ENCODE measurements at places on chromosomes 13 and 19.

GRCh38 chr19:46784262-46785053 is 3.9 kb downstream of the SLC1A5 start:
- H3K4me1 ChIP-seq = peaks cover 48% of the 10 kb centered on the region
- peak; percentile 93 for DNase-seq
- peak overlapping the region; percentile 85 for H3K27ac ChIP-seq
- H3K4me3 ChIP-seq = peak overlapping the region; percentile 5

DNA sequence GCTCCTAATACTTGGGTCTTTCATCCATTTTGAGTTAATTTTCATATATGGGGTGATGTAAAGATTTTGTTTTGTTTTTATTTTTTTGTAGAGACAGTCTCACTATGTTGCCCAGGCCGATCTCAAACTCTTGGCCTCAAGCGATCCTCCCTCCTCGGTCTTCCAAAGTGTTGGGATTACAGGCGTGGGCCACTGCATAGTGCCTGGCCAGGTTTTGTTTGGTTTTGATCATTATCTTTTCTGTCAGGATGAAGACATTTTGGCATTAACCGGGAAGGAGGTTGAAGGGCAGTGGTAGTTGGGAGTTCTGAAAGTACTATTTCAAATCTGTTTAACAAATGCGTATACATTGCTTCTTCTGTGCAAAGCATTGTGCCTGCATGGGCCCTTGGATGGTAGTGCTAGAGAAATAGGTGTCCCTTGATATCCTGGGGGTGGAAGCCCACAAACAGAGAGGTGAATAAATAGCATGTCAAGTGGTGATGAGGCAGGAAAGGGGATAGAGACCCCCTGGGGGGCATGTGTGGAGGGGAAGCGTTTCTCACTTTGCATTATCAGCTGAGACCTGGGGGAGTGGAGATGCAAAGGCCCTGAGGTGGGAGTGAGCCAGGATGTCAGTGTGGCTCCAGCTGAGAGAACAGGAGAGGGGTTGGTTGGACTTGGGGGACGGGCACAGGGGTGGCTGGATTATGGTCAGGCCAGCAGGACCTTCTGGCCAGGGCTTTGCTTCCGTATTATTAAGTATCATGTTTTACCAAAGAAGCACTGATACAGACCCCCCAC is 41.4 kb downstream of the GATAD2A start:
- no peaks in the 10 kb centered on the region for H3K36me3 ChIP-seq
- H3K27me3 ChIP-seq = no peaks in the 10 kb centered on the region
- peaks cover 78% of the 10 kb centered on the region for H3K4me1 ChIP-seq
- DNase-seq = no peak
- no peak overlapping the region for H3K4me3 ChIP-seq

- no peak for DNase-seq
- no peak overlapping the region for H3K4me3 ChIP-seq
- H3K4me1 ChIP-seq = no peaks in the 10 kb centered on the region
- no peaks in the 10 kb centered on the region for H3K36me3 ChIP-seq
These were observed 213.5 kb downstream of the SLC7A1 start for GRCh38 chr13:29382021-29382420.

- no peaks in the 10 kb centered on the region for H3K4me1 ChIP-seq
- no peak for DNase-seq
- H3K36me3 ChIP-seq = no peaks in the 10 kb centered on the region
- peaks cover 64% of the 10 kb centered on the region for H3K27me3 ChIP-seq
These were observed 2.3 kb downstream of the ZNF536 start for GRCh38 chr19:30374539-30374864.

GRCh38 chr19:38308006-38308766 is 4.1 kb downstream of the C19orf33 start:
- H3K27me3 ChIP-seq = no peaks in the 10 kb centered on the region
- peaks cover 55% of the 10 kb centered on the region for H3K36me3 ChIP-seq
- DNase-seq = no peak
- H3K4me3 ChIP-seq = no peak overlapping the region

GRCh38 chr19:38686530-38686888 is 39.1 kb downstream of the ACTN4 start:
- DNase-seq = no peak
- peak overlapping the region; percentile 96 for H3K27ac ChIP-seq
- no peak overlapping the region for H3K4me3 ChIP-seq
- H3K27me3 ChIP-seq = no peaks in the 10 kb centered on the region
- peaks cover 98% of the 10 kb centered on the region for H3K4me1 ChIP-seq
- no peaks in the 10 kb centered on the region for H3K36me3 ChIP-seq

GRCh38 chr13:102275969-102276368 is 125.9 kb downstream of the FGF14 start:
- peak; percentile 13 for DNase-seq
- H3K4me1 ChIP-seq = no peaks in the 10 kb centered on the region
- no peak overlapping the region for H3K27ac ChIP-seq
- H3K4me3 ChIP-seq = no peak overlapping the region
- H3K27me3 ChIP-seq = no peaks in the 10 kb centered on the region

- no peaks in the 10 kb centered on the region for H3K27me3 ChIP-seq
- no peak for DNase-seq
- no peaks in the 10 kb centered on the region for H3K36me3 ChIP-seq
- H3K4me1 ChIP-seq = no peaks in the 10 kb centered on the region
- no peak overlapping the region for H3K27ac ChIP-seq
- no peak overlapping the region for H3K4me3 ChIP-seq
These were observed 133.2 kb downstream of the MRPL57 start for GRCh38 chr13:21309542-21310172.

- no peaks in the 10 kb centered on the region for H3K4me1 ChIP-seq
- no peaks in the 10 kb centered on the region for H3K36me3 ChIP-seq
- H3K27me3 ChIP-seq = peaks cover 58% of the 10 kb centered on the region
- no peak for DNase-seq
These were observed 13.1 kb downstream of the CILP2 start for GRCh38 chr19:19550972-19551852.

- H3K4me1 ChIP-seq = peaks cover 3% of the 10 kb centered on the region
- peak within 1 kb of the TSS; percentile 83 for H3K4me3 ChIP-seq
- peak within 1 kb of the TSS; percentile 95 for H3K27ac ChIP-seq
- no peaks in the 10 kb centered on the region for H3K27me3 ChIP-seq
- DNase-seq = peak; percentile 99
These were observed at the start of gene MYADM for GRCh38 chr19:53867225-53868090. MYADM (plus strand) TSS chr19:53867883; CDS start chr19:53873530, 5,647 bp downstream.

DNA sequence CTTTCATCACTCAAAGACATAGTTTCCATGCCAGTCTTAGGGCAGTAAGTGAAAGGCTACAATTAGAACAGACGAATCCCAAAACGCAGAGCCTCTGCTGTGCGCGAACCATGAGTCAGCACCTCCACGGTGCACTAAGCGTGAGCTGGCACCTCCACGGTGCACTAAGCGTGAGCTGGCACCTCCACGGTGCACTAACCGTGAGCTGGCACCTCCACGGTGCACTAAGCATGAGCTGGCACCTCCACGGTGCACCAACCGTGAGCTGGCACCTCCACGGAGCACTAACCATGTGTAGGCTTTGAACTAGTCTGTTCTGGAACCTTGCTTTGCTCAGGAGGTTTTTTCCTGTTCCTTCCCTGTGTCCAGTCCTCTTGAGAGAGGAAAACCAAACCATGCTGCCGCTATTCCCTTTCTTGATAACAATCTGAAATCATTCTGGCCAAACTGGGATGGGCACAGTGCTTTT is 120.6 kb downstream of the IRS2 start:
- no peaks in the 10 kb centered on the region for H3K36me3 ChIP-seq
- peaks cover 12% of the 10 kb centered on the region for H3K4me1 ChIP-seq
- H3K27me3 ChIP-seq = peaks cover 5% of the 10 kb centered on the region
- no peak for DNase-seq
- H3K4me3 ChIP-seq = no peak overlapping the region

GRCh38 chr13:73090116-73090822 is 31.5 kb downstream of the KLF5 start:
- H3K36me3 ChIP-seq = no peaks in the 10 kb centered on the region
- no peak overlapping the region for H3K4me3 ChIP-seq
- no peaks in the 10 kb centered on the region for H3K4me1 ChIP-seq
- peak; percentile 52 for DNase-seq

DNA sequence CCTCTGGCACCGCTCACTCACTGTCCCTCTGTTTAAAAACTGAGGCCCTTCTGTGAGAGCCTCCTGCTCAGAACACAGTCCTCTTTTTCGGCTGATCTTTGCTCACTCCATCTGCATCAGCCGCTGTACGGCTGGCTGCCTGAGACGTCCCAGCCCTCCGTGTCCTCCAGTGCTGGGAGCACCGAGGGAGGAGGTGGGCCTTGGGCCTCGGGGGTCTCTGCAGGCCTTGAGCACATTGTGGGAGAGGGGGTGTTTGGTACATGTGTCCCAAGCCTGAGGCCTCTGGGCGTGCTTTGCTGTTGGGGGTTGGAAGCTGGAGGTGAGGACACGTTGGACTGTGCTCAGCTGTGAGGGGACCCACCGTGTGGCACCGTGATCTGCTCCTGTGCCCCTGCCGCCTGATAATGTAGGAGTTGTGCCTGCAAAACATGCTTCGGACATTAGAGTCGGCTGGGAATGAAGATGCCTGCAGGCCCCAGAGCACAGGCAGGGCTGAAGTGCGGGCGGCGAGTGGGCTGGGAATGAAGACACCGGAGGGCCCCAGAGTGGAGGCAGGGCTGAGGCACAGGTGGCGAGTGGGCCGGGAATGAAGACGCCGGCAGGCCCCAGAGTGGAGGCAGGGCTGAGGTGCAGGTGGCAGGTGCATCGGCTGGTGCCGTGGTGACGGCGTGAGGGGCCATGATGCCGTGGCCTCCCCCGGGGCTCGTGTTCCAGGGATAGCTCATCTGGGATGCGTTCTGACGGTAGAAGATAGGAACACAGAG is 30.6 kb downstream of the MCF2L start:
- no peak overlapping the region for H3K4me3 ChIP-seq
- H3K27me3 ChIP-seq = peaks cover 6% of the 10 kb centered on the region
- H3K4me1 ChIP-seq = peaks cover 9% of the 10 kb centered on the region
- H3K27ac ChIP-seq = no peak overlapping the region

GRCh38 chr13:80530191-80530590 is 189.3 kb upstream of the SPRY2 start:
- H3K27me3 ChIP-seq = no peaks in the 10 kb centered on the region
- H3K27ac ChIP-seq = no peak overlapping the region
- no peaks in the 10 kb centered on the region for H3K36me3 ChIP-seq
- H3K4me3 ChIP-seq = no peak overlapping the region
- H3K4me1 ChIP-seq = no peaks in the 10 kb centered on the region

DNA sequence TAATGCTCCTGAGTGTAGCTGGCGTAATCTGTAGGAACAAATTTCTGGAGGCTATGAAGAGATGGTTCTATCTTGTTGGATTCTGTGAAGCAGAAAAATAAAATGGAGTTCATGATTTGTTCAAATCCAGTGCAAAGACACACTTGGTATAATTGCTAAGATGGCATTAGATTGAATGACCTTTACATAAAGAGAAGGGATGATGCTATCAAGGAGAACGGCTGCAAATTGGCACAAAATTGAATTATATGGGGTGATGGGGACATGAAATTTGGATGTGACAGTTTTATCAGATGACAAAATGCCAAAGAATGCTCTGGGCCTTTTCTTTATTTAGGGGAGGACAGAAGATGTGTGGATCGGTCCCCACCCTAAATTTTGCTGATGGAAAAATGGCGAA is 4.0 kb downstream of the METTL21C start:
- no peak overlapping the region for H3K4me3 ChIP-seq
- H3K27ac ChIP-seq = no peak overlapping the region
- no peak for DNase-seq
- no peaks in the 10 kb centered on the region for H3K4me1 ChIP-seq
- H3K36me3 ChIP-seq = no peaks in the 10 kb centered on the region

GRCh38 chr13:102261809-102262208 is 140.0 kb downstream of the FGF14 start:
- DNase-seq = no peak
- no peaks in the 10 kb centered on the region for H3K27me3 ChIP-seq
- H3K4me1 ChIP-seq = no peaks in the 10 kb centered on the region
- H3K4me3 ChIP-seq = no peak overlapping the region

DNA sequence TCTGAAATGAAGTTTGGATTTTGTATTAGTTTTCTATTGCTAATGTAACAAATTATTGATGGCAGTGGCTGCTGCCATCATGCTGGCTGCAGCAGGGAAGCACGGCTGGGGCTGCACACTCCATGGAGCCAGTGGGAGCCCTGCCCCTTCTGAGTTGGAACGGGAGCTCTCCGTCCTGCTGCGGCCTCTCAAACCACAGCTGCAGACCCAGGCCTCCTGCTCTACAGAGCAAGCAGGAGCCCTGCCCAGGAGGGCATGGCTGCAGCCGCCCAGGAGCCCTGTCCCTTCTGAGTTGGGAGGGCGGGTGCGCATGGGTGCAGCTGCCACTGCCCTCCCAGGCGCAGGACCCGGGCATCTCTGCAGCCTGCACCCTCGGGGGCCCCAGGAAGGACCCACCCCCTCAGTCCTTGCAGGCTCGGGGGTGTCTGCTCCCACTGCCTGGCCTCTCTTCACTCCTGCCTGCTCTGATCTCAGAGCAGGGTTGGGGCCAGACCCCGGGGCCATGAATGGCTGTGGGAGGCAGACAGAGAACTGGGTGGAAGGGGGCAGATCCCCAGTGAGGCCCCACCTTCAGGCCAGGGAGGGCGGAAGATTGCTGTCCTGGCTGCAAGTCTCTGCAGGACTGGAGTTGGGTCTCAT is 21.0 kb upstream of the ESD start:
- H3K36me3 ChIP-seq = no peaks in the 10 kb centered on the region
- H3K27ac ChIP-seq = no peak overlapping the region
- no peaks in the 10 kb centered on the region for H3K27me3 ChIP-seq

- no peak for DNase-seq
- no peaks in the 10 kb centered on the region for H3K27me3 ChIP-seq
- H3K4me3 ChIP-seq = no peak within 1 kb of the TSS
- peaks cover 34% of the 10 kb centered on the region for H3K36me3 ChIP-seq
- no peak within 1 kb of the TSS for H3K27ac ChIP-seq
- no peaks in the 10 kb centered on the region for H3K4me1 ChIP-seq
These were observed at the start of gene C13orf46 for GRCh38 chr13:113973218-113974164. C13orf46 (minus strand) TSS chr13:113974076; CDS start chr13:113973997, 79 bp downstream.

DNA sequence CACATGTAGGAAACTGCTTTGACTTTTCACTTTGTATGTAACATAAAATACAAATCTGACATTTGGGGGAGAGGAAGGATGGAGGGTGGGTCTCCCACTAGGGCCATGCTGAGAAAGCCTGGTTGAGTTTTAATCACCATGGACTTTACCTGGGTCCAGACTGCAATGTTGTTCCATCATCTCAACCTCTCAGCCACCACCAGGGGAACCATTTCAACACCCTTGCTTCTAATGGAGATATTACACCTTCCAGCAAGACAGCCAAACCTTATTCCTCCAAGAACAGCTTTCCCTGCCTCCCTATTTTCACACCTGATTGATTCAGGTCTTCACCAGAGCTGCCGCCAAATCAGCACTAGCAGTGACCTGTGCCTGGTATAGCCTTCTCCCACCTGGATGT is 56.0 kb downstream of the ZAR1L start:
- peaks cover 10% of the 10 kb centered on the region for H3K4me1 ChIP-seq
- DNase-seq = no peak
- H3K27me3 ChIP-seq = no peaks in the 10 kb centered on the region

GRCh38 chr13:24668955-24669582 is 11.1 kb upstream of the ATP12A start:
- DNase-seq = no peak
- H3K4me3 ChIP-seq = no peak overlapping the region
- H3K36me3 ChIP-seq = no peaks in the 10 kb centered on the region
- H3K27ac ChIP-seq = no peak overlapping the region
- peaks cover 13% of the 10 kb centered on the region for H3K4me1 ChIP-seq
- no peaks in the 10 kb centered on the region for H3K27me3 ChIP-seq
